ENCODE measurements at places on chromosomes 12 and 14.

GRCh38 chr12:2957816-2958431, 1.3 kb upstream of the TEAD4 start:
- no peak for DNase-seq

- DNase-seq, result no peak
Measured at GRCh38 chr12:58202933-58203718, 261.8 kb downstream of the ATP23 start.

- no peak for DNase-seq
Measured at GRCh38 chr12:114671066-114671442, 12.9 kb downstream of the TBX3 start.

- no peak for DNase-seq
Measured at GRCh38 chr12:92769124-92769901, 66.5 kb downstream of the PLEKHG7 start.

DNA sequence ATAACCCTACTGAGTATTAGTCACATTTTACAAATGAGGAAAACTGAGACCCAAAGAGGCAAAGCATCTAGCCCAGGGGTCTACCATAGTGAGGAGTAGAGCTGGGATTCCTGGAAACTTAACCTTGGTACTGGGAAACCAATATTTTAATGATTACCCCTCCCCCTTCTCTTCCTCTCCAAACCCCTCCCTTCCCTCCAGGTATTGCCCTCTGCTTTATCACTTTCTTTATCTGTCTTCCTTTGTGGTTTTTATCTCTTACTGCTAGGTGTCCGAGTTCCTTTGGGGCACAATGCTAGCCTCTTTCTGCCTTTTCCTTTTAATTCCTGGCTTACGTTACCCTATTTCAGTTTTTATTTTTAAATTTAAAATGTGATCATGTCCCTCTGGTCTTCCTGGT, 2.8 kb downstream of the GABARAPL1 start:
- DNase-seq, result no peak

DNA sequence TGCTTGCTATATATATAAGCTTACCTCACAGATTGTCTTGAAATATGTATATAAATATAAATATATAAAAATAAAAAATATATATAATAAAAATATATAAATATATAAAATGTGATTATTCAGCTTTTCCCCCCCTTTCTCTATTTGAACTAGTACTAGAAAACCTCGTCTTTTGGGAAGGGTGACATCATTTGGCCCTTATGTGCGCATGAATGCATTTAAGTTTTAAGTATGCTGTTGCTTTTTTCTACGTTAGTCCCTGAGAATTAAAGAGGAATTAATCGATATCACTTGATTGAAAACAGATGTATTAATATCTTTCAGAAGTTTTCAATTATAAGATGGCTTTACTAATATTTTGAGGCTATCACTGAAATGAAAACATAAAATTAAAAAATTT, 69.9 kb downstream of the RAD51B start:
- no peak for DNase-seq

- DNase-seq, result no peak
Measured at GRCh38 chr12:3419558-3419957, 71.4 kb upstream of the PRMT8 start.

GRCh38 chr14:92902726-92903125, 20.2 kb upstream of the CHGA start:
- DNase-seq, result no peak

- no peak for DNase-seq
Measured at GRCh38 chr12:125006365-125006764, 12.9 kb downstream of the BRI3BP start.

GRCh38 chr14:101665478-101666078, 95.9 kb upstream of the PPP2R5C start:
- no peak for DNase-seq

All from activated CD4-positive, alpha-beta T cell treated with anti-CD3 and anti-CD28 coated beads for 1 hour (primary cell).